ENCODE measurements at places on chromosomes 13 and 19.

DNA sequence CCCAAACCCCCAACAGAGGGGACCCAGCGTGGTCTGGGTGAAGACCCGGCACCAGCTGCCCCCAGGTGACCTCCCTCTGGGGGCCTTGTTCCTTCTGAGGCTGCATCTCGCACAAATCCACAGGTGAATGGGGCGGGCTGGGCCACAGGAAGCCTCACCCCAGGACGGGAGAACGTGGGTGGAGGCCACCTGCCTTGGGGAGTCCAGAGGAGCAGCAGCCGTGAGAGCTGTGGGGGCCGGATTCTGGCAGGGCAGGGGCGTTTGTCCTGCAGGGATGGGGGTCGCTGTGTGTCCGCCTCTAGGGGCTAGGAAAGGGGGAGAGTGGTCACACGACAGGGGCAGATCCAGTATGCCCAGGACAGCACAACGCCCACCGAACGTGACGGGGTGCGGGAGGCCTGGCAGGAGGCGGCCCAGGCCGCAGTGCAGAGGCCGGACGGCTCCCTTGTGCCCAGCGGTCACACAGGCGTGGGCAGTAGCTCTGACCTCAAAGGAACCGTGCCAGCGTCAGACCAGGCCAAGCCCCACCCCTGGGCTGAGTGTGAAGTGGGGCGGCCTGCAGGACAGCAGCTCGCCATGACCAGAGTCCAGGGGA is 6.7 kb downstream of the POLR2E start:
- no peak for DNase-seq

DNA sequence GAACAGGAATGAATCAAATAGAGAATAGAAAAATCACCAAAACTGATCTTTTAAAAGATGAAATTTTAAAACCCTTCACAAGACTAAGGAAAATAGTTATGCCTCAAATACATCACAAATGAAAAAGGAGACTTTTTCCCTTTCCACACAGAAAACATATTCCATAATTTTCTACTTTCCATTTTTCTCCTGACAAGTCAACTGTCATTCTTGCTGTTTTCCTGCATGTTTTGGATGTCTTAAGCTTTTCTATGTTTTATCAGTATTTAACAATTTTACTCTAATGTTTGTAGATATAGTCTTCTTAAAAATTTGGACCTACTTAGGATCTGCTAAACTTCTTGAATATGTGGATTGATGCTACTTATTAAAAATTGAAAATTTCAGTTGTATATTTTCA is 810.8 kb downstream of the OLFM4 start:
- no peak for DNase-seq

DNA sequence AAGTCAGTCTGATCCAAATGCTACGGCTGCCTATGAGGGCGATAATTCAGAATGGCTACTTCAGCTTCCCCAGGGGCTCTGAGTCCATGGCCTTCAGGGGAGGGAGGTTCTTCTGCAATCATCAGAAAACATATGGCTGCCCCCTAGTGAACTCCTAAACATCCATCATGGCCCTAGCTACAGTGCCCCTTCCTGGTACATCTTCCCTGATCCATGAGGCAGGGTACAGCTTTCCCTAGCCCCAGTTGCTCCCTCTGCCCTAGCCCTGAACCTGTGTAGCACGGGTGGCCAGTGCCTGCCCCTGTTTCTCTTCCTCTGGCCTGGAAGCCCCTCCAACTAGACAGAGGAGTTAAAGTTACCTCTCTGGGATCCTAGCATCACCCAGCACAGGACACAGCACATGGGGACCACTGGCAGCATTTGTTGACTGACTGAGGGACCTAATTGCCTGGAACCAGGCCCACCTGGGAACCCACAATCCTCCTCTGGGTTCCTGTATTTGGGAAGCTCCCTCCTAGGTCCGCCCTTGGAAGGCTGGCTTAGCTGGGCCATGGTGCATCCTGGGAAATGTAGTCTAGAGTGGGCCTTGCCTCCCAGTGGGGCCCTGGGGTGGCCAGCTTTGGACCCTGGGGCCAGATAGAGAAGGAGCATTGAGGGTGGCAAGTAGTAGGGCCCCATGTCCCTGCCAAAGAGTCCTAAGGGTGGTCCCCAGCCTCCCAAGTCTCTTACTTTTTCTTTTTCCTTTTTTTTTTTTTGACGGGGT is 17.7 kb upstream of the SEMA6B start:
- no peak for DNase-seq

DNA sequence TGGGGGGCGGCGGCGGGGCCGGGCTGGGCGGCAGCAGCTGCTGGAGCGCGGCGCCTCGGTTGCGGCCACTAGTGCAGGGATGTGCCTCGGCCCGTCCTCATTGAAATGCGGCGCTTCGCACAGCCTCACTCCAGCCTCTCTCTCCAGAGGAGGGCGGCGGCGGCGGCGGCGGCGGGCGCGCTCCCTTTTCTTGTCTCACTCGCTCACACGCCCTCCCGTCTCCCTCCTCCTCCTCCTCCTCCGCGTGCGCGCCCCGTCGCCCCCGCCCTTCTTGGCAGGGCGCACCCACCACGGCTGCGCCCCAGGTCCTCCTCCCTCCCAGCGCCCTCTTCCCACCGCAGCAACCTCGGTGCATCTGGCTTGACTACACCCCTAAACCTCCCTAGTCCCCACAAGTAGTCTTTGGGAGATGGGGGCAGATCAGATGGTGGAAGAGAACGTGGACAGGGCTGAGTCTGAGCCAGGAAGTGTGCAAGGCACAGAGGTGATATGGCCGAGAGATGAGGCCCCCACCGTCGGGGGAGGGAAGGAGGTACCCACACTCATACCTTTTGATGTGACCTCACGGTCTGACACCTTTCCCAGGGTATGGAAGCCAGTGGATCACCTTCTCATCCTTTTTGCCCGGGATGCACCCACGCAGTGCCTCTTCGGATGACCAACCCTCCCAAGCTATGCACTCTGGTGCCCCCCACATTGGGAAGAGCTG is at the start of gene DCLK1:
TSS of gene DCLK1 (minus strand) at position 161 of the 709 bp plus-strand sequence.
- DNase-seq, result peak; percentile 65

GRCh38 chr19:35023428-35023827 is 6.8 kb upstream of the SCN1B start:
- DNase-seq, result peak; percentile 12

DNA sequence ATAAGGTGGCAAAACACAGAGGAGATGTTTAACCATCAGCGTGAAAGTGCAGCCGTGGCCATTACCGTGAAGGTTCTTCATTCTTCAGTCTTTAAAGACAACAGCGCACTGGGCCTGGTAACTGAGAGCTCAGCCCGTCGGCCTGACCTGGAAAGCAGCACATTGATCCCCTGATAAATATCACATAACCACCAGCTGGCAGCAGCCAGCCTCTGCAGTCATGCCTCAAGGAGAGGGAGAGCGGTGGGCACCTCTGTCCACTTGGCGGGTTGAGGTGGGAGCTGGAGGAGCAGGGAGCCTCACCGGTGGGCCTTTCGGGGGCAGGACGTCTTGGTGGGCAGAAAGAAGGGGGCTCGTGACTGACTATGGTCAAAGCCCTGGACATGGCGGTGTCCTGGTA is 58.1 kb downstream of the MCF2L start:
- no peak for DNase-seq

- DNase-seq, result no peak
Measured at GRCh38 chr19:23698711-23699520, 11.9 kb upstream of the ZNF675 start.

DNA sequence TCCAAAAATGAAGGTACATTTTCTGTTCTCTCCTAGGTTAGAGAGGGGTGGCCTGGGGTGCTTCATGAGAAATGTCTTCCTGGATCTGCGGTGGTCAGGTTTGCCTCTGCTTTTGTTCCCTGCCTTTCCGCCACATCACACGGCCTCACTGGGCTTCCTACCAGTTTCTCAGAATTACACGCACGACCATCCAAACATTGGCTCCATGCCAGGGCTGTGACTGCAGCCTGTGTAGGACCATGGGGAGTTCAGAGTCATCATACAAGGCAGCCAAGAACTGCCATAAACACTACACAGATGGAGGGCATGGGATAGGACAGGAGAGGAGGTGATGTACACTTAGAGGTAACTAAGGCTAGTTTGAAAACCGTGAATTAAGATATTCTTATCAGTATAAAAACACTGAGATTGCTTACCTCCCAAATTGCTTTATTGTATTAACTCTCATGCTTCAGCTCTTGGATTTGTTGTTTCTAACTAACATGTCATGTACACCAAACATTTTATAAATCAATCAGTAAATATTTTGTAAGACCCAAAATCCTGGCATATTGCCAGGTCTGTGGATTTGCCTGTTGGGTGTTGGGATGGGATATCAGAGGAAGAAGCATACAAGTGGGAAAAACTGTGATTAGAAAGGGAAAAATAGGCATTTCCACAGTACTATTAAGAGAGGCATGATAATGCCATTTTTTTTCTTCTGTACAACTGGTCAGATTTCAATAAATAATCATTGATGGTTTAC is 45.2 kb downstream of the CDADC1 start:
- DNase-seq, result no peak

GRCh38 chr13:102626928-102627327 is 30.1 kb downstream of the TPP2 start:
- DNase-seq, result no peak

DNA sequence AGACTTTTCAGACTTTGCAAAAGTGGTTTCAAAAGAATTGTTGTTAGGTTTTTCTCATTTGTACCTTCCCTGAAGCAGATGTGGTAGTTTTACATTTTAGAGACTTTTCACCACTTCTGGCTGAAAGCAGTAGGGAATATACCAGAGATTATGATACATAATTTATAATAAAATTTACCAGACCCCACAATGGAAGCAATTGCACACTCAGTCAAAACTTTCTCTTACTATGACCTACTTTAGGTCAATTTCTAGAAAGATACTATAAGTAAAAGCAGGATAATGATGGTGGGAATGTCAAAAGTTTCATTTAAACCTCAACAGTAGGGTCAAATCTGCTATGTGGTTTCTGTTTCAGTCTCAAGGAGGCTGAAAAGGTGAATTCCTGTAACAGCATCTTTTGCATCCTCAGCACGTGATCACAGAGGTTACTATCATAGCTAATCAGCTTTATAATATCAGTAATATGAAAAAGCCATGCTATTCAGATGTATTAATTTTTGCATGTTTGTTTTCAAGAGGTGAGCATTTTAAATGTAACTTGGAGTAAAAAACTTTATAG is 26.9 kb downstream of the PCCA start:
- DNase-seq, result no peak

DNA sequence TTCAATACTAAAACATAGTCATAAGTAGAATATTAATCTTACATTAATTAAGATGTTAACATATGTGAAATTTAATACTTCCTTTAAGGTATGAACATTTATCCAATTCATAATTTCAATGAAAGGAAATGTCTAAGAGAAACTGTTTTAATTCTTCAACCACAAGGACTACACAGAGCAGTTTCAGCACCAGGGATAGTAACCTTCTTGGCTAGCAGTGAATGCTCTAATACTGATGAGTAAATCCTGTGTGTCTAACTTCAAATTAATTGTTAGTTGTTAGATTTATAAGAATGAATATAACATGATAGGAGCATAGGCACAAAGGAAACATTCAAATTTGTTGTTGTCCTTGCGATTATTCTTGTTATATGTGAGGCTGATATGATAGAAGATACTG is 15.6 kb upstream of the NBEA start:
- DNase-seq, result no peak

- DNase-seq, result no peak
Measured at GRCh38 chr13:88979465-88980175, 1308.4 kb downstream of the SLITRK5 start.
